ENCODE measurements at places on chromosomes 1 and 21.

DNA sequence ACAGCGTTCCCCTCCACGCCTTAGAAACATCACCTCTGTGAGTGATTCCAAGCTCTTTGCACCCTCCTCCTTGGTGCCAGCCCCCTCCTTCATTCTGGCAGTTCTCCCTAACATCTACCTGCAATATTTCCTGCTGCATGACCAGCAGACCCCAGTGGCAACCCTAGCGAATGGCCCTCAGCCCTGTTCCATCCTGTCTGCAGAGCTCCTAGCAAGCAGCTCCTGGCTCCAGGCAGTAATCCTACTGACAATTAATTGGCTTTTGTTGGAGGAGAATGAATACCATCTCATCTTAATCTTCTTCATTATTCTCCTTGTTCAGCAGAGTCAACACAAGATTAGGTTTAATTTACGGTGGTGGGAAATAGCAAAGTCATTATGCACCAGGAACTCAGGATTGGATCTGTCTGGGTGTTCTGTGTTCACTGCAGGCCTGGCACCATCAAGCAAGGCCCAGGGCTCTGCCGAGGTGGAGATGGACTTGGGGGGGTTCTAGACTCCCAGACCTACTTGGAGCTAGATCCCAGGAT is 12.4 kb downstream of the FBXO2 start:
- no peak for DNase-seq

GRCh38 chr1:169261884-169262283 is 105.7 kb downstream of the NME7 start:
- no peak for DNase-seq

- no peak for DNase-seq
Measured at GRCh38 chr1:90989990-90990389, 31.8 kb downstream of the ZNF644 start.

DNA sequence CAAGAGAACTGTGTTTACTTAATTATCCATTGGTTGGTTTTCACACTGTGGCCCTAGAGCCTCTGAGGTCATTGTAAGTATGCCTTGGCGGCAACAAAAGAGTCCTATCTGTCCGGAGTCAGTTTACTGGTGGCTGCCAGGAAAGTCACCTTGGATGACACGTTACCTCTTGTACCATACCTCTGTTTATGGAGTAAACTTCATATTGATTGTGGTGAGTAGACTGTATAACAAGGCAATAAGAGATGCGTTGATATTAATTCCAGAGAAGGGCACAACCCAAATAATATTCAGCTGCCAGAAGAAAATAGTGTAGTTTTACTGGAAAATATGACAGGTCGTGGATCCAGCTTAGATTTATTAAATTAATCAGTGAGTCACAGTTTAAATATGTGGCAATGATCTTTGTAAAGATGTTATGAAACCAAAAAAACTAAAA is 20.4 kb upstream of the KIF14 start:
- no peak for DNase-seq

DNA sequence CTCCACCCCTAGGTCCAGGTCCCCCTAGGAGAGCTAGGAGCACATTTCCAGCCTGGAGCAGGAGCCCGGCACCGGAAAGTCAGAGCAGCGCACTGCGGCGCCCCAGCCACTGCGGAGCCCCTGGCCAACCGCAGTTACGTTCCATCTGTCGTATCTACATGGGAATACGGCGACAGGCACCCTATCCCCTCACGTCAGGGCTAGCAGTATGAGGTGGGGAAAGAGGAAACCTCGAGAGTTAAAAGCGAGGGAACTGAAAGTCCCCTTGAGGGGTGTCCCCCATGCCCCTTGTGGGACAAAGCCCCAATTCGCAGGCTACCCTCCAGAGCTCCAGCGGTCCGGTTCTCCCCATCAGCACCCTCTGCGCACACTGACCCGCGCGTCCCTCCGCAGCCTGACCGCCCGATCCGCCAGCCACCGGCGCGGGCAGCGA is 995 bp downstream of the COLGALT2 start:
- peak; percentile 41 for DNase-seq

GRCh38 chr1:24186993-24187790 is at the start of gene IFNLR1:
Gene IFNLR1 (minus strand): TSS chr1:24187289. CDS start chr1:24187248, 41 bp downstream.
- DNase-seq: peak; percentile 96

GRCh38 chr1:177275736-177276135 is 105.0 kb downstream of the BRINP2 start:
- DNase-seq: no peak

All from GM20000 (cell line).